ENCODE measurements at places on chromosomes 5 and 9.

GRCh38 chr9:5429873-5430564 is 7.7 kb downstream of the PLGRKT start:
- DNase-seq: no peak

DNA sequence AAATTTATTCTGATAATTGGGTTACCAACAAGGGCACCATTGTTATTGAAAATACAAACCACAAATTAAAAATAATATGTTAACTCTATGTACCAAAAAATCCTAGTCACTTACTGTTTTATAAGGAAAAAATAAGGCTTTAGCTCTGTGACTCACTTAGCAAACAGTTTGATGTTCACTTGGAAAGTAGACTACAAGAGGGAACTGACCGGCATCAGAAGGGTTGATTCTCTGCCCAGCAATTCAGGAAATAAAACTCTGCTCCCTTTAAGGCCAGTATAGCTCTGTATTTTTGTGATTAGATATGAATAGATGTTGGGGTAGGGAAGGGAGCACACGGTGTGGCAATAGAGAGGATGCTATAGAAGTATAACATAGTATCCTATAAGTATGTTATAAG is 671.3 kb downstream of the LRRC70 start:
- DNase-seq: no peak

DNA sequence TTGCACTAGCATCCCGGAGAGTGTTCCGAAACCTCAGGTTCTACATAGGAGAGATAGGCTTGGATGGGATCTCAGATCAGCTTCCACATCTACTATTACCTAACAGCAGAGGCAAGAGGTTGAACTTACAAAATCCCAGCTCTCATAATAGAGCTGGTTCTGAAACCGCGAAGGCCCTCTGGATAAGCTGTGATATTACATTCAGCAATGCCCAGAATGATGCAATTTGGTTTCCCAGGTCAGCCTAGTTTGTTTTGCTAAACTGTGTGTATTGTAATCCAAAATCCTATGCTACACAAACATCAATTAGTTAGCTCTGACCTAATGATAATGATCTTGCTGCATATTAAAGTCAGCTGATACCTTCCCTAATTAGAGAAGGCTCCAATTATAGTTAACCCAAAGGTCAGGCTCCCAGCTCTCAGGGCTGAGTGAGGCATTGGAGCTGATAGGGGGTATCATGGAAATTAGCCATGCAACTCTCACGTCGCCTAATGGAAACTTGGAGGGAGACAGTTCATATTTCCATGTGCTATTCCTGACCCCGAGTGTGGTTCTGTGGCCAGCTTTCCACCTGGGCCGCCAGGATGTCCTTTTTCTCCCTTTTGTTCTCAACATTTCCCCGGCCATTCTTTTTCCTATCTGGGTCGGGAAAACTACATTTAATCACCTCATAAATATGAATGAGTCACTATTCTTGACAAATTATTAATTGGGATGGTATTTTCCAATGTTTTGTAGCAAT is 278.4 kb upstream of the IRX1 start:
- DNase-seq: no peak

GRCh38 chr5:36305571-36306326 is 4.0 kb upstream of the RANBP3L start:
- DNase-seq: peak; percentile 68

GRCh38 chr5:176624142-176624541 is 6.2 kb downstream of the SNCB start:
- DNase-seq: no peak

DNA sequence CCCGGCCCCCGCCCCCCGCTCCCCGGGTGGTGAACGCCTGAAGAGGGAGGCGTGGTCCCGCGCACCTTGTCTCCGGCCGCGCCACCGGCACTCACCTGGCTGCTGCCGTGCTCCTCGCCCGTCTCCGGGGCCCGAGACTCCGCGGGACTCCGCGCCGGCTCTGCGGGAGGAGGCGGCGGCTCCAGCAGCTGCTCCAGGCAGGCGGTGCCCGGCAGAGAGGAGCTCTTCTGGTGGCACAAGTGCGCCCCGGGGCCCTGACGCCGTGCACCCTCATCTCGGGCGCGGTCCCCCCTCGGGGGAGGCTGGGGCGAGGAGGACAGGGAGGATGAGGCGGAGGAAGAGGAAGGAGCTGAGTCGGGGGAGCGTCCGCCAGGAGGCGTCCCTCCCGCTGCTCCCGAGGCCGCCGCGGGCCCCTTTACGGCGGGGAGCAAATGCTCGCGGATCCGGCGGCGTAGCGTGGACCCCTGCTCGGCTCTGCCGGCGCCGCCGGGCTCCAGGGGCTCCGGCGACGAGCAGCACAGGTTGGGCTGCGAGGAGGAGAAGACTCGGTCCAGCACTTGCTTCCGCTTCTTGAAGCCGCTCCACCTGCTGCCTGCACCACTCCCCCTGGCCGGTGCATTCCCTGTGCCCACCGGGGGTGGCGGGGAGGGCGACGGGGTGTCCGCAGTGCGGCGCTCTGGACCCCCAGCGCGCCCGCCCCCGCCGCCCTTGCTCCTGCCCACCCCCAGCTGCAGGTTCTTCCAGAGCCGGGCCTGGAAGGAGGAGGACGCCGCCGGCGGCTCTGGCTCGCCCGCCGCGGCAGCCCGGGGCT is 928 bp downstream of the MCTP1 start:
- no peak for DNase-seq
